ENCODE measurements at places on chromosomes 3 and 15.
A peak's percentile ranks its signal among the peaks of the same experiment; 100 is the strongest.

DNA sequence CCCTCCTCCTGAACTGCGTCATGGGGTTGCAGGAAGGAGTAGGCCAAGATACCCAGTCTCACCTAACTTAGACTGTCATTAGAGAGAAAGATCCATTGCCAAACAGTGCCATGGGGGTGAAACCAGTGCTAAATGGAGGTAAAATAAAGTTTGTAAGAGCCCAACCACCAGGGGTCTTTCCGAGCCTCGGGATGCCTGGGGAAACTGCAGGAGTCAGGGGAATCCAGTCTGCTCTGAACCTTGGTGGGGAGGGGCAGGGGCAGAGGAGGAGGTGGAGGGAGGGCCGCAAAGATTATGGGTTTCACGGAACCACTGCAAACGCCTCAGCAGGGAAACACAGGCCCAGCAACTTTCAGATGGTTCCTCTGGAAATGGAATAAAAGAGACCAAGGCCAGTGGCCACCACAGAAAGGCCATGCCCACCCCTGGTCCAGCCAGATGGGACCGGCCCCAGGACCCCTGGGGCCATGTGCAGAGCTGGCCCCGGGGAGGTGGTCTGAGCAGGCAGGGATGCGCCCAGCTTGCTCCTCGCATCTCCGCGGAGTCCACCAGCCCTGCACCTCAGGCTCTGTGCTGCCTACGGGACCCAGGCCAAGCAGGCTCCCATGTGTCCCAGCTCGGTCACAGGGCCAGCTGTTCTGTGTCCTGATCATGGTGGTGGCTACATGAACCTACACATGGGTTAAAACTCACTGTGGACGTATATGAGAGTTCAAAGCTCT, 19.8 kb upstream of the GP9 start:
- peak; percentile 72 for DNase-seq

DNA sequence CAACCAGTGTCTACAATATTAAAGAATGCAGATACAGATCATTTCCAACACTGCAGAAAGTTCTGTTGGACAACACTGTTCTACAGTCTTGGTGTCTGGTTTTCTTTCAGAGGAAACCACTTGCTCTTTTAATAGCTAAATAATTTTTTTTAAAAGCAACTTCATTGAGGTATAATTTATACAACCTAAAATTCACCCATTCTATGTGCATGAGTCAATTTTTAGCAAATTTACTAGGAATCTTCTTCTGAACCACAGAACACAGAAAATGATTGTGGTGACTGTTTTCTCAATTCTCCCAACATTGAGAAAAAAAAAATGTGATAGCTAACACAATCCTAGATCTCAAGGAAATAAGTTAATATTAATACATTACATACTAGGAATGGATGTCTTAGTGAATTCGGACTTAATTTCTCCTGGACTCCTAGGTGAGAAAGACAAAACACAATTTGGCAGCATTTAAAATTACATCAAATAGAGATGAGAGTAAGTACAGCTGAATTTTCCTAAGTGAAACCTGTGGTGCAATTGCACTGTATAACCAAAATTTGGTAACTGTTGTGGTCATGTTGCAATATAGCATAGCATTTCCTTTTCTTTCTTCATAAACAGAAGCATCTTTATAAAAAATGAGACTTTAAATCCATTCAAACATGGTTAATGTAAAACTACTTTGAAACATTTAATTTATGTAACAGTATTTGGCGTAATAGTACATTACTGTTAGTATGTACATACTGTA, 15.3 kb upstream of the PLCL2 start:
- no peak for DNase-seq

DNA sequence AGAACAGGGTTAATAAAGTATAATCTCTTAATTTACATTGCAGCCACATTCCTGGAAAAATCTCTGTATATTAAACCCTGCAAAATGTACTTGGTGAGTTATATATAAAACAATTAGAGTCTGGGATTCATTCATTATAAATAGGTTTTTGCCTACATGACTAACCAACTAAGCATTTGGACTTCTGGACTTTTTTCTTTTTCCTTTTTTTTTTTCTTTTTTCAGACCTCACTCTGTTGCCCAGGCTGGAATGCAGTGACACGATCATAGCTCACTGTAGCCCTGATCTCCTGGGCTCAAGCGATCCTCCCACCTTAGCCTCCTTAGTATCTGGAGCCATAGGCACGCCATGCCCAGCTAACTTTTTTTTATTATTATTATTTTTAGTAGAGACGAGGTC, 4.5 kb downstream of the DNAJC13 start:
- DNase-seq, result no peak

- no peak for DNase-seq
Observed at GRCh38 chr3:152026033-152026556, 152.7 kb downstream of the SUCNR1 start.

- no peak for DNase-seq
Observed at GRCh38 chr3:98171071-98171470, 4.6 kb downstream of the OR5H15 start.

GRCh38 chr3:144028798-144029411, 57.3 kb downstream of the DIPK2A start:
- DNase-seq, result no peak

GRCh38 chr15:95368191-95368590, 962.3 kb upstream of the NR2F2 start:
- no peak for DNase-seq

- no peak for DNase-seq
Observed at GRCh38 chr15:60396560-60396957, 1.2 kb downstream of the ANXA2 start.

GRCh38 chr15:101772921-101773320, 30.4 kb upstream of the OR4F6 start:
- no peak for DNase-seq

- DNase-seq, result no peak
Observed at GRCh38 chr15:53827355-53827754, 67.9 kb upstream of the WDR72 start.

GRCh38 chr3:24119321-24119751, 174.2 kb downstream of the NR1D2 start:
- DNase-seq, result no peak

DNA sequence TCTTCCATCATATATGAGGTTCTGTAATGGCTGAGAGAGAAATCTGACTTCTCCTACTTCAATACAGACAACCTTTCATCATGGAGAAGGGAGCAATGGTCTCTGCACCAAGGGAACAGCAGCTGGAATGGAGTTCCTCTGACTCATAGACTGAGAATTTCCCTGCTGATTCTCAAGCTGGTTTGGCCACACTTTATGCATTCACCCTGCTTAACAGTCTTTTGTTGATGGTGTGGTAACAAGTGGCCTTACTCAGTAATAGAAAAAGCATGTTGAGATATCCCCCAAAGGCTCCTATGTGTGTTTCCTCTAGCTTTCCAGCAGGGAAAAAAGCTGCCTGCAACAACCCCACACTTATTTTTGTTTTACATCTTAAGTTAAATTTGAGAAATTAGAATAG, 138.1 kb downstream of the GREM1 start:
- no peak for DNase-seq

DNA sequence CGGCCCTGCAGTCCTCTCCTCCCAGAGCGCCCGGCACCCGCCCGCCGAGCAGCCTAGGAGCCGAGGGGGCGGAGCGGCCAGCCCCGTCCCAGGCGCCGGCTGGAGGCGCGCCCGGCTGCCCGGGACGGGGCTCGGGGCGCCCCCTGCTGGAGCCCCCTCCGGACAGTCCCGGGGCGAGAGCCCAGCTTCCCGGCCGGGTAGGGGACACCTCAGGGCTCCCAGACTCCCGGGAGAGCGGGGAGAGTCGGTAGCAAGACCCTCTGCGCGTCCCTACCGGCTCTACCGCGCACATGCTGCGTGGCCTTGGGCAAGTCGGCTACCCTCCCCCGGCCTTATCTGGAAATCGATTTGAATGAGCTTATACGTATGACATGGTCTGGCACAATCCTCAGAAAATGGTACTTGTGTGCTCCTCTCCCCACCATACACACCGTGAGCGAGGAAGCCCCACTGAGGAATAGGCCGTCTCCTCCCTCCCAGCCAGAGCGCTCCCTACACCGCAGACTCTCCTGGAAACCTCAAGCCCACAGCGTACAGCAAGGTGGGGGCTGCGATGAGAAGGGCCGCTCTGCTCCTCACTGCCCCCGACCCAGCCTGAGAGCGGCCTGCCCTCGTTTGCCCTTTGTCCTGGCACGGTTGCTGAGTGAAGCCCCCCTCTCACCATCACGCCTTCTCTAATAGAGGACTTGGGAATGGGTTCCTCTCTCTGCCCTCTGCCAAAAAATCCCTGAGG, at the start of gene DAPK2:
Gene DAPK2, minus strand, starts transcription at position 65 of the 733 bp plus-strand sequence. CDS start 6,224 bp downstream, outside the sequence.
- DNase-seq, result peak; percentile 87

Measured in posterior vena cava (tissue), 2 donors.